ENCODE measurements at places on chromosomes 6 and 20.

DNA sequence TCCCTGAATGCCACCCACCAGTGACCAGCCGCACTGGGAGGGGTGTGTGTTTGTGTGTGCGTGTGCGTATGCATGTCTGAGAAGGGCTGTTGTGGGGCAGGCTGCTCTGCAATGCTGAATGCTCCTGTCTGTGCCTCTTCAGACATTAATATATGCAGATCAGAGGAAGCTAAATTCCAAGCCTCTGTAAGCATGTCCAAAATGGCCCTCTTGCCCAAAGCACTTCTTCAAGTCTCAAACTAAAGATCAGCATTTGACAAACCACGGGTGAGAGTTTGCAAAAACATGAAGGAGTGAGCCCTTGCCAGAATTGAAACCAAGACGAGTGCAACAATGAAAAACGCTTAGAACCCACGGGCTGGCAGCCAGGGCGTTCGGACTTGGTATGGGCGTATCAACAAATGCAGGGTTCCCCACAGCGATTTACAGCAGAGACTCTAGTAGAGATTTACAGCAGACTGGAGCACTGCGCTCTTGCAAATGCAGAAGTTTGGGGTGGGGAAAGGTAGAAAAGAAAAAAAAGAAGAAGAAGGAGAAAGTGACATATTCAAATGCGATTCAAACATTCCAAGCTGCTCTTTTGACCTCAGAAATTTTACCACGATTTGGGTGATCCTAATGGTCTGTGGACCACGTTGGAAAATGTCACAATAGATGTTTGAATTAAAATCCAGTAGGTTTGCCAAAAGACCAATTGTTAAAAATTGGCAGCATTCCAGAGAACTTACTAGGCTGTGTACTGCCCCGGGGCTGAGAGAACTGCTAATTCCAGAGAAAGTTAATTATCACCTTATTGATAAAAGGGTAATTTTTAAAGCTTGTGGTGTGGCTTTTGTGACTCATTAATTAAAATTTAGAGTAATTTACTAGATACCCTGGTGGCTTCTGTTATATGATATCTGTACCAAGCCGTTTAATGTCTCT lies 3.5 kb downstream of the SCML4 start:
- no peak for DNase-seq

GRCh38 chr20:62244644-62245108 lies 6.4 kb downstream of the OSBPL2 start:
- no peak for DNase-seq

DNA sequence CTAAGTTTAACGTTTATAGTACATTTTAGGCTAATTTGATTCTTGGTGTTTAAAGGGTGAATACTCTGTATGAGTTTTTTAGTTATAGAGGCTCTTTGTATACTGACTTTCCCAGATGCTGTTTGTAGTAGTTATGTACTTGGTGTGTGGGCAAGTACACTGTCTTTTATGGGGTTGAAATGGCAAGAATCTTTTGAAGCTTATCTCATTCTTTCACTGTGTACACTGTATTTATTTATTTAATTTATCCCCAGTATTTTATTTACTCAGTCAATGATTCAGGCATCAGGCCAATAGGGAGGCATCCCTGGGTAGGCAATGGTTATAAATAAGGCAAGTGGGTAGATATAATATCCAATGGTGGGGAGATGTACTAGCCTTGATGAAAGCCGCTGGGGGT lies 277.0 kb upstream of the PTCHD4 start:
- no peak for DNase-seq

GRCh38 chr6:158501360-158502262 lies 58.3 kb upstream of the TMEM181 start:
- DNase-seq = no peak

GRCh38 chr6:126341126-126341525 lies 1.2 kb downstream of the CENPW start:
- no peak for DNase-seq

- DNase-seq = no peak
Observed at GRCh38 chr6:148388521-148388920, 45.9 kb downstream of the SASH1 start.

DNA sequence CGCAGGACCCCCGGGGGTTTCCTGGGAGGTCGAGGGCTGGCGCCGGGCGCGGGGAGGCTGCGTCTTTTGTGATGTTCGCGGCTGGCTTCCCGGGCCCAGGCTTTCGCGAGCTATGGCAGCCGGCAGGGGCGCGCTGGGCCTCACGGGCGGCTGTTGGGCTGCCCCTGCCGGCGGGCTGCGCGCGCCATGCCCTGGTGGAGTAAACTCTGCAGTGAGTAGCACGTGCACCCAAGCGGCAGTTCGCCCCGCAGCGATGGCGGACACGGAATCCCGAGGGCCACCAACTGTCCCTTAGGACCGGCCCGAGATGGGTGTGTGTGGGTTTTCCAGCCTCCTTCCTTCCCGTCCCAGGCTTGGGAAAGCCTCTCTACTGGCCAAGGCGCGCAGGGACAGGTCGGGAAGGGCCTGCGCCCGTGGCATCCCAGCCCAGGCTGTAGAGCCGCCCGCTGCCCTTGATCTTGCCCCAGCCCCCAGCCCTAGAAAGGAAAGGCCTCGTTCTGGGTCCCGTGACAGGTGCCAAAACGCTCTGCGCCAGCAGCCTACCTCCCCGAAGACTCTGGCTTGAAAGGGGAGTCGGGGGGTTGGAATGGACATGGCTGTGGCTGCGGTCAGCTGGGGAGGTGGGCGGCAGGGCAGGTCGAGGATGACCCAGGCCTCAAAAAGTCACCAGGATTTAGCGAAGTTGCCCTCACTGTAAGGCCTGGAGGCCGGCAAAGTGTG lies 49.7 kb downstream of the ZBTB2 start:
- DNase-seq = no peak

- DNase-seq = no peak
Observed at GRCh38 chr6:4936681-4937041, 67.2 kb downstream of the RPP40 start.

- DNase-seq = no peak
Observed at GRCh38 chr20:58864346-58864745, 11.8 kb downstream of the GNAS start.

DNA sequence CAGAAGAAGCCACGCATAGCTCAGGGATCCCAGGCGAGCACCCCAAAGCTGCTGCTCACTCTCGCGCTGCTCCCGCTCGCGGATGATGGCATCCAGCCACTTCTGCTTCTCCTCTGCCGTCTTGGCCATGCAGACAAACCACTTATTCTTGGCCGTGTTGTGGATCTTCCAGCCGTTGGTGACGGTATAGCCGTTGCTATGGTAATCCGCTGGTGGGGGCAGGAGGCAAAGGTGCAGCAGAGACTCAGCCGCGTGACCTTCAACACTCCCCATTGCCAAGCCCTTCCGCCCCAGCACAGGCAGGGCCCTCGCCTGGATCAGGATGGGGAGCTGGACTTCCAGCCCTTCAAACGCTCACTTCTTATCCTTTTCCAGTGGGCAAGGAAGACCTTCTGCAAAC lies 136.9 kb downstream of the PREX1 start:
- no peak for DNase-seq

GRCh38 chr6:63764318-63764916 lies 128.8 kb downstream of the PHF3 start:
- no peak for DNase-seq

- no peak for DNase-seq
Observed at GRCh38 chr6:13395272-13396237, 67.2 kb upstream of the TBC1D7 start.

- no peak for DNase-seq
Observed at GRCh38 chr6:108755257-108756240, 92.7 kb upstream of the ARMC2 start.

GRCh38 chr6:166145751-166146150 lies 21.9 kb downstream of the TBXT start:
- DNase-seq = no peak

DNA sequence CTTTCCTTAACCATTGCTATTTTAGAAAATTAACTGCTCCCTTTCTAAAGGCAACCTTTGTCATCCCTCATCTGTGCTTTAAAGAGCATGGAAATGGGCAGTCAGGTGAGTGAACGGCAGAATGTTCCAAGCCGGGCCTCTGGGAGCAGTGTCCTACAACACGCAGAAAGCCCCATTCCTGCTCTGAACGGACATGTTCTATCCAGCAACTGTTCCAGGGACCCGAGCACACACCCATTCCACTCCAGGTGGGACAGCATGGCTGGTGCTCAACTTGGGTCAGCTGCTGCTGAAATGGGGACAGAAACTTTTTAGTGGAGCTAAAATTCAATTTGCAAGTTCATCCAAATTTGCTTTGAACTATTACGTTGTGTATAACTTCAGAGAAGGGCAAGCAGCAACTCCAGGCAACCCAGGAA lies 26.7 kb downstream of the DIDO1 start:
- DNase-seq = no peak

GRCh38 chr6:93858213-93858612 lies 438.9 kb upstream of the EPHA7 start:
- DNase-seq = no peak

DNA sequence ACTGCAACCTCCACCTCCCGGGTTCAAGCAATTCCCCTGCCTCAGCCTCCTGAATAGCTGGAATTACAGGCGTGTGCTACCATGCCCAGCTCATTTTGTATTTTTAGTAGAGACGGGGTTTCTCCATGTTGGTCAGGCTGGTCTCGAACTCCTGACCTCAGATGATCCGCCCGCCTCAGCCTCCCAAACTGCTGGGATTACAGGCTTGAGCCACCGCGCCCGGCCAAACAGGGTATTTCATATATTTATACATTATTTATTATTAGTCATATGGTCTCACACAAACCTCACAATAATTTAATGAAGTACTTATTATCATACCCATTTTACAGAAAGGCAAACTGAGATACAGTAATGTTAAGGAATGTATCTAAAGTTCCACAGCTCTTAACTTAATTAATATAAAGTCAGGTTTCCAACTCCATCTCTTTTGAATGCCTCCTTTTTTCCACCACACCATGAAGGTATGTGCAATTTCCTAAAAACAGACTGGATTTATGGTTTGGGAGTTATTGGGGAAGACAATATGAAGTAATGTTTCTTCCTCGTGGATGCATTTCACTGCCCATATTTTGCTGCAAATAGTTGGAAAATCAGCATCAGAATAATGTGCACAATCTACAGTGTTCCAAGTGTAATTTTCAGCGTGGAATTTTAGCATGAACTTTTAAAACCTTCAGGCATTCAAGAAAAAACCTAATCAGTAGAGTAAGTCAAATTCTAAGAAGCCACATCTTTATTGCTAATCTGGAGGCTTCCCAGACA lies 65.7 kb downstream of the ZMYND8 start:
- no peak for DNase-seq

- no peak for DNase-seq
Observed at GRCh38 chr6:39965751-39966150, 31.5 kb upstream of the MOCS1 start.

- DNase-seq = no peak
Observed at GRCh38 chr6:15382712-15383111, 136.8 kb downstream of the JARID2 start.

DNA sequence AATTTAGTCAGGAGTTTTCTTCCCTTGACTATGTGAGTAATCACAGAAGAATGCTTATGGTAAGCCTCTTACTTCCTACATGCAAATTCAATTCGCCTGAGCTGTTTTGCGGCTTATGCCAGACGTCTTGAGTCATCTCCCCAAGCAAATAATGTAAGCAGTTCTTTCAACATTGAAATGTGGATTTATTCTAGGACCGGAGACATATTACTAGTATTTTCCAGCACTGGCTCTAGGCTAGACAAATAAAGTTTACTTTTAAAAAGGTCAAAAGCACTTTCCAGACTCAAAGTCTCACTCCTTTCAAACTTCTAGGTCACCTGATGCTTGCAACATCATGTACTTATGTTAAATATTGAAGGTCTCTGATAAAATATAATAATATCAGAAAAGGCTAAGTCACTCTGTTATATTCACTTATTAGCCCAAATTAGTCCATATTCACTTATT lies 38.1 kb upstream of the NOX3 start:
- DNase-seq = no peak

- DNase-seq = no peak
Observed at GRCh38 chr20:43914311-43915210, at the start of gene TOX2. Gene TOX2, plus strand, starts transcription at chr20:43914852. Its CDS starts 40 bp downstream, at chr20:43914892.

- DNase-seq = no peak
Observed at GRCh38 chr6:137405806-137406205, 88.4 kb downstream of the OLIG3 start.

GRCh38 chr20:23008667-23009066 lies 26.4 kb upstream of the SSTR4 start:
- no peak for DNase-seq

DNA sequence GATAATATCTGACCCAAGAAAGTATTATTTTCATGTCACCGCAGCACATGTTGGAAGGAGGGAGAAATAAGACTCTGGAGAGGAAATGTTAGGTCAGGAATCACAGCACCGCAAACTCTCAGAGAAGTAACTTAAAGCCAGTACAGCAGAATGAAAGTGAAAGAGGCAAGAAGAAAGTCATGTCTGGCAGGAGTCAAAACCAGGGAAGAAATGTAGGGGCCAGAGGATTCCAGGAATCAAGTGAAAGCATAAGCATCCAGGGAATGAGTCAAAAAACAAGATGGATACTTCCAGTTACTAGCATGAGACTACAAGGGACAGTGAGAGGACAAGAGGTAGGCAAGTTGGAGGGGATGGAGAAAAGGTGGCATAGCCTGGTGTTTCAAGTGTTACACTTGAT lies 80.4 kb downstream of the AK9 start:
- no peak for DNase-seq

DNA sequence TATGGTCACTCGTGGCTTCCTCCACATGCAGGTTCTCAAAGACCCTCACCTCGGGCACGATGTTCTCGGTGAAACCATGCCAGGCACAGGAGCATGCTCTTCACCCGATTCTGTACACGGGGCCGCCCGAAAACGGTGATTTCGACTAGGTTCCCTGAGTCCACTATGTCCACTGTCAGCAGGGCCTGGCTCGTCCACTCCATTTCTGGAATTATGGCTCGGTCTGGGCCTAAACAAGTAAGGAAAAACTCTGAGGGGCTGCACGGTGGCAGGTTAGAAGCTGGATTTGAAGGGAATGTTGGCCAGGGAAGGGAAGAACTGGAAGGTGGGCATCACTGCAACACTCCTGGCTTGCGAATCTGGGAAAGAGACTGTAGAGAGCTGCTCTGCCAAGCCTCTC lies 540 bp downstream of the OOEP start:
- no peak for DNase-seq

GRCh38 chr20:19882446-19882845 lies 124.4 kb downstream of the RIN2 start:
- no peak for DNase-seq

DNA sequence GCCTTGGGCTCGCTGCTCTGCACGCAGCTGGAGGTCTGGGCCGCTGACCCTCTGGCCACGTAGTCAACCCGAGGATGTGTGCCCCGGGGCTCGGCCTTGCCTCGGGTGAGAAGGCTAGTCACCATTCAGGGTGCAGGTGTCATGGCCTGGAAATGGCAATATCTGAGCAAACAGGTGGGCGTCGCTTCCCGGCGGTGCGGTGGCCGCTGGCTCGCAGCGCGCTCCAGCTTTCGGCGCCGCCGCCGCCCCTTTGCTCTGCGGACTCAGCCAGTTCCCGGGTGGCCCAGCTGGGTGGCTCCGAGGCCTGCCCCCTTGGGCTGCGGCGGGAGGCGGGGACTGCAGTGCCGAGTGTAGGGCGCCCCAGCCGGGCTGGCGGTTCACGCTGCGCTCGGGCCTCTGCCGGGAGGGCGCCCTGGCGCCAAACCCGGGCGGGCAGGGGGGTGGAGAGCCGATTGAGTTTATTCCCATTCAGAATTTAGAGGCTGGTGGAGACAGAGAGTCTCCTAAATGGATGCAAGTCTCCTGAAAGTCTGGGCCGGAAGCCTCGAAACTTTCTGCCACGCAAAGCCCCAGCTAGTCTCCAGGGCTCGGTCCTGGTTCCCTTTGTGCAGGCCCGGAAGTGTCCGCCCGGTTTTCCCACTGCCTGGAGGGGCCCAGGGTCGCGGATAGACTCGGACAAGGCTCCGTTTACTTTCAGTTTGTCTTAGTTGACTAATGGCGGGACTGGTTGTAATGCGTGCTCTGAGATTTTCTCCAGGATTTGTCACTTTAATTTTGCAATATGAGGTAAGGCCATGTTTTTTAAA lies 11.3 kb upstream of the TFAP2A start:
- DNase-seq = no peak

All from iPS DF 6.9 (cell line).